ENCODE measurements at places on chromosomes 4 and X.

GRCh38 chrX:42247241-42247640, 323.9 kb upstream of the CASK start:
- DNase-seq, result no peak

DNA sequence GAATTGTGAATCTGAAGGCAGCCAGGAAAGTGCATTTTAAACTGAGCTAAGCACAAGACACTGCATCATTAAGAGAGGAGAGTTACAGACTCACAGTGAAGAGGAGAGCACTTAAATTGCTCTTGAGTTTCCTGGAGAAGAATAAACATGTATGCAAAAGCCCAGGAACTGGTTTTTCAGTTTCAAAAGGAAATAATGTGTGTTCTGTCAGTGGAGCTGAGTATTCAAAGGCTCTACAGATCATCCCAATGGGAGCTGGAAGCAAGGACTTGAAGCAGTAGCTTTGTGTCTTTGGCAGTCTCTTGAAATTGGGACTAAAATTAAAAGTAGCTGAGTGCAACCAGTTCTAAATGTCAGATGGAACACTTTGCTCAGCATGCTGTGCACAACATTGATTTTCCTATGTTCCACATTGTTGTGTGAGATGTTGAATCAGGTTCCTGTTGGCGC, 147.5 kb upstream of the ANK2 start:
- DNase-seq, result no peak

DNA sequence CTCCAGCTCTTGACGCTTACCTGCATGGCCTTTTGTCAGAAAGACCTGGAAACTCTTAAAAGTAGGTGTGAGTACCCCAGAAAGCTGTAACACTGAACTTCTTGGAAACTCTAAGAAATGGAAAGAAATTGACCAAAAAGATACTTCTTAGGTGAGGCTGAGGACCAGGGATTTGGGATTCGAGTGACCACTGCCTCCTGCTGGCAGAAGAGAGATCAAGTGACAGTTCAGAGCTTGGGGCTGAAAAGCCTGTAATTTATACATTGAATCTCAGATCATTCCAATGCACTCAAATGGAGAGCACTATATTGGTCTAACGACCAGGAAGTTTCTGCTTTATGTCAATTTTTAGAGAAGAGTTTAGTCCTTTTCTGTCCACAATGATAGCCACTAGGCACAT, 204.6 kb downstream of the PDGFRA start:
- DNase-seq, result no peak

GRCh38 chr4:151534195-151534594, 125.2 kb downstream of the FHIP1A start:
- DNase-seq, result no peak

GRCh38 chr4:1283711-1284110, 6.0 kb upstream of the MAEA start:
- DNase-seq, result peak; percentile 8

- DNase-seq, result no peak
Measured at GRCh38 chrX:55007656-55008055, 7.5 kb downstream of the APEX2 start.

- no peak for DNase-seq
Measured at GRCh38 chr4:5956285-5957021, 61.8 kb downstream of the C4orf50 start.

DNA sequence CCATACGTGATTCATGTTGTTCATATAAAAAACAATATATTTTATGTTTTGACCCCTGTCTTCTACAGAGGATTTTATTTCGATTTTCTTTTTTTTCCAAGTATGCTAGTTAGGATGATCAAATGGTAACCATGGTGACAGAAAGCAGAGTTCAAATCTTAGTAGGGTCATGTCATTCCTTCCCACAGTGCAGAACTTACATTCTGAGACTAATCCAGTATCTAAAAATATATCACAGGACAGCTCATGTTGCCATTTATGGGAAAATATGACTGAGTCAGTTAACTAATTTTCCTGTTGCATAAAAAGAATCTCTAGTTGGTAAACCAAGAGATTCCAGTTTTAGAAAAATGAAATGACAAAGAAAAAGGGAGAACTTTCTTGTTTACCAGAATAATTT, 209.5 kb downstream of the PARM1 start:
- no peak for DNase-seq

GRCh38 chrX:5194806-5195205, 1033.9 kb downstream of the NLGN4X start:
- DNase-seq, result no peak

DNA sequence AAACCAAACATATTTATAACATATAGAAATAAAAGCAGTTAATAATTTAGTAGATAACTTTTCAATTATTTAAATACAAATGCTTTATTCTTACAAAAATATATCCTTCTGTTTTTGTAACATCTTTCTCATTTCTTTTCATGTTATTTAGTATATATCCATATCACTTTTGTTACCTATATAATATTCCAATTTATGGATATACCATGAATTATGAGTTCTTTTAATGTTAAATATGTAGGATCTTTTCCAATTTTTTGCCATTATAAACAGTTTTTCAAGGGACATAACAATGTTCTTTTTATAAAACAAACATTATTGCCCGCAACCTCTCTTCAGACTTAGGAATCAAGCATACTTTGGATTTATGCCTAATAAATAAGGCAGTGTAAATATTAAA, 151.6 kb downstream of the PRDM5 start:
- no peak for DNase-seq

- no peak for DNase-seq
Measured at GRCh38 chr4:111676533-111676932, 468.7 kb upstream of the FAM241A start.

DNA sequence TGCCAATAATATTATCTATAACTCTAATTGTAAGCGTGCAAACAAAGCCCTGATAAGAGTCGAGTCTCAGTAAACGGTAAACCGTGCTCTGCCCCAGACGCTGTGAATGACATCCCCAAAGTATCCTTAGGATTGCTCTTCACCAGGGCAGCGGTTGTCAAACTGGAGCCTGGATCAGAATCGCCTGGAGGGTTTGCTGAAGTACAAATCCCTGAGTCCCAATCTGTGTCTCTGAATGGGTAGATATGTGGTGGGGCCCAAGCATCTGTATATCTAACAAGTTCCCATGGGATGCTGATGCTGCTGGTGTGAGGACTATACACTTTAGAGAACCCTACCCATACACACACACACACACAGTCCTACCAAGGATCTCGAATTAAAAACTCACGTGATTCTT, 813 bp upstream of the APBB2 start:
- no peak for DNase-seq

Measured in activated T-cell treated with anti-CD3 and anti-CD28 coated beads, Interleukin-2, amount 50 U/mL, for 24 hours (primary cell).